BJ (cell line): ENCODE measurements at places on chromosomes 6 and 20.

GRCh38 chr6:139376017-139376330 lies 1.5 kb upstream of the CITED2 start:
- DNase-seq = no peak

DNA sequence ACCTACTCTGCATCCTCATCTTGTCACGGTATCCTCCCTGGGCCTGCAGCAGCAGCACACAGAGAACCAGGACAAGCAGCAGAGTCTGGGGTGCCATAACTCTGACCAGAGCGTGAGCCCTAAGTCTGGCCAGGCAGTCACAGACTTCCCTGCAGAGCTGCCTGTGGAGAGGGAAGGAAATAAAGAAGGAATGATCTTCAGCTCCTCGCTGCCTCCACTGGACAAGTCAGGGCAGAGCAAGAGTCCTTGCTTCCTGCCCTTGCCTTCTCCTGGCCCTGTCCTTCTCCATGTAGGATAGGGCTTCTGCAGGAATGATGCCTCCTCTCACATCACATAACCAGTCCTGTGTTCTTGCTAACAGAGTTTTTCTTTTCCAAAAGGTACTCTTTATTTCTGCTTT lies 15.9 kb upstream of the WFDC11 start:
- DNase-seq = no peak

DNA sequence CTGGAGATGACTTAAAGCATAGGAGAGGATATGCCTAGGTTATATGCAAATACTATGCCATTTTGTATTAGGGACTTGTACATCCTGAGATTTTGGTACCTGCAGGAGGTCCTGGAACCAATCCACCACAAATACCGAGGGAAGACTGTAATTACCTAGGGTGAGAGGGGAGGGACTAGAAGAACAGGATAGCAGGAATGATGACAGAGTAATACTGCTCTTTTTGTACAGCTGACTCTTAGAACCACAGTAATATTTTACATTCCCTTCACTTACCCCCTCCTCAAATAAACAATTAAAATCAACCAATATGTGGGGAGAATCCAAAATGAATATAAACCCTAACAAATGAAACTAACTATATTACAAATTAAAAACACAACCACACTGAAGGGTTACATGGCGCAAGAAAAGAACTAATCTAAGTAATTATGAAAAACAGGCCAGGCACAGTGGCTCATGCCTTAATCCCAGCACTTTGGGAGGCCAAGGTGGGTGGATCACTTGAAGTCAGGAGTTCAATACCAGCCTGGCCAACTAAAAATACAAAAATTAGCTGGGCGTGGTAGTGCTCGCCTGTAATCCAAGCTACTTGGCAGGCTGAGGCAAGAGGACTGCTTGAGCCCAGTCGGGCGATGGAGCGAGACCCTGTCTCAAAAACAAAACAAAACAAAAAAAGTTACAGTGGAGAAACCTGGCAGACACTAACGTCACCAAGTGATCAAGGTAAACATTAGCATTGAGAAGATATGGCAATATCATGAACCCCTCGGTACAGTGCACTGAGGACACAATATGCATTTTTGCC lies 37.1 kb downstream of the MAP1LC3A start:
- DNase-seq = no peak

DNA sequence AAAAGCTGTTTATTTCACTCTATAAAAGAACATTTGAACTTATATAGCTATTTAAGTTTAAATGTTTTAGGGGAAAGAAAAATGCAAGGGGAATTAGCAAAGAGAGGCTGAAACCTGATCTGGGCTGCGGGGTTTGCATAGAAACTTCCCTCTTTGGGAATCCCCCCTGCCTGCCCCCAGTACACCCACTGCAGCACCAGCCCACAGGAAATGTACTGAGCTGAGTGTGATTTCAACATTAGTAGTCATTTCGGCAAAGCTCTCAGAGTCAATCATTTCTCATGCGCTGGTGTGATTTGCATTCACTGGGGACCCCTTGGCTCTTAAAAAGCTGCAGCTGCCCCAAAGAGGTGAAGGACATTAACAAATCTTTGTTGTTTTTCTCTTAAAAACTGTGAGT lies 859.4 kb downstream of the MAFB start:
- DNase-seq = no peak

- no peak for DNase-seq
Observed at GRCh38 chr6:37306624-37307222, 47.1 kb upstream of the RNF8 start.

GRCh38 chr6:30883685-30884520 lies at the start of gene DDR1:
DDR1 (plus strand) TSS chr6:30884519; CDS start chr6:30888730, 4,211 bp downstream.
- DNase-seq = no peak

- no peak for DNase-seq
Observed at GRCh38 chr6:684831-685636, 7.9 kb downstream of the EXOC2 start.

- no peak for DNase-seq
Observed at GRCh38 chr6:54768494-54768893, 78.1 kb upstream of the FAM83B start.

DNA sequence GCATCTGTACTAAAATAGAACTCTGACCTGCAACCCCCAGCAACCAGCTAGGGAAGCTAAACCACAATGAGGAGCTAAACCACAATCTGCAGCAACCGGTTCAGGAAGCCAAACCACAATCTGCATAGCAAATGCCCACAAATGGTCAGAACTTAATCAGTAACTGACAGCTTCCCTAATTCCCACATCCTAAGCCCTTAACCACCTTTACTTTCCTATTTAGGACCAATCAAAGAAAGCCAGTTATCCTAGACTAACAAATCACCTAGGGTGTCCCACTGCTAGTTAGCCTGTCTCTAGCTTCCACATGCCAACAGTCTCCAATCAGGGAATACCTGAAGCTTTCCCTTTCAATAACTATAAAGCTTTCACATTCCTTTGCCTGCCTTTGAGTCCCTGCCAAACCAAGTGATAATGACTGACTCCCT lies 424.6 kb upstream of the PTCHD4 start:
- DNase-seq = no peak

GRCh38 chr6:29792123-29793035 lies 35.2 kb upstream of the HLA-G start:
- DNase-seq = no peak

- DNase-seq = no peak
Observed at GRCh38 chr6:22302838-22303237, 6.0 kb upstream of the PRL start.

- DNase-seq = no peak
Observed at GRCh38 chr6:44775121-44775520, 387.6 kb downstream of the CDC5L start.

DNA sequence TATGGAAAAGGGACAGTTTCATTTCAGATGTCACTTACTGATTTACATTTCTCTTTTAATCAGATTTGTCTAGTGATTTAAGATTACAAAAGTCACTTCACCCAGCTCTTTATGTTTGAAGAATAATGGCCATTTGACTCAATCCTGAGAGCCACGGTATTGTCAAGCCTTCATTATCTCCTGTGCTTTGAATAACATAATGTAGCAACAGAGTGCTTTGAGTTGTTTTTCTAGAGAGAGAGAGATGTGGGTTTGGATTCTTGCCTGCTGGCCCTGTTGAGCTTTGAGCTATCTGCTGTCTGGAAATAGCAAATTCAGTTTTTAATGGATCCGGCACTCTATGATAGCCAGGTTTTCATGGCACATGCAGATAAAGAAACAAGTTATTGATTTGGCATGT lies 478.4 kb upstream of the SOX4 start:
- DNase-seq = no peak

GRCh38 chr6:86686496-86686895 lies 250.8 kb upstream of the HTR1E start:
- no peak for DNase-seq

DNA sequence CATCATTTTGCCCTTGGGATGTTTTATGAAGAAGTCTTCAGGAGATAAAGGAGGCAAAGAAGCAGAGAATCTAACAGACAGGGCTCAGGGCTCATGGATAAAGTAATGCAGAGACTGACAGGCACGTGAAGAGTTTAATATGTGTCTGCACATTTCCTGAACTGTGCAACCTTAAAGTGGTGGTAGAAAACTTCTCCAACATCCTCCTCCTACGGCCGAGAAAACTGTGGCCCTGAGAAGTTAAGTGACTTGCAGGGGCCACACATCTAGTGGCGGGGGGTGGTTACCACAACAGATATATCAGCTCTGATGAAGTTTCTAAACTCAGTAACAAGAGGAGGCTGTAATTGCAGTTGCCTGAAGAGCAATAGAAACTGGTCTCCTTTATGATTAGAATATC lies 61.0 kb downstream of the SOBP start:
- no peak for DNase-seq

GRCh38 chr20:25017257-25017803 lies 24.8 kb upstream of the APMAP start:
- no peak for DNase-seq

DNA sequence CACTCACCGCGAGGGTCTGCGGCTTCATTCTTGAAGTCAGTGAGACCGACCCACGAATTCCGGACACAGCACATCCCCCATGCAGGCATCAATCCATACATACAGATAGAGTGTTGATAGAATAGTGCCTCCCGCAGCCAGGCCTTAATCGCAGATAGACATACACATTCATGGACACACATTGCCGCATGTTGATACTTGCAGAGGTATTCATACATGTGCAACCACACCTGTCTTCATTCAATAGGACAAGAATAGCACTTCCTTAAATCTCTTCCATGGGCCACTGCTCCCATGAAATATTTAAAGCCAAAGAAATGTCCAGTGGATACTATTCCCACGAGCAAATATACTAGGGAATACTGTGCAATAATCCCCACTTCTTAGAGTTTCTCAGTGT lies 170.5 kb downstream of the FRK start:
- DNase-seq = no peak

DNA sequence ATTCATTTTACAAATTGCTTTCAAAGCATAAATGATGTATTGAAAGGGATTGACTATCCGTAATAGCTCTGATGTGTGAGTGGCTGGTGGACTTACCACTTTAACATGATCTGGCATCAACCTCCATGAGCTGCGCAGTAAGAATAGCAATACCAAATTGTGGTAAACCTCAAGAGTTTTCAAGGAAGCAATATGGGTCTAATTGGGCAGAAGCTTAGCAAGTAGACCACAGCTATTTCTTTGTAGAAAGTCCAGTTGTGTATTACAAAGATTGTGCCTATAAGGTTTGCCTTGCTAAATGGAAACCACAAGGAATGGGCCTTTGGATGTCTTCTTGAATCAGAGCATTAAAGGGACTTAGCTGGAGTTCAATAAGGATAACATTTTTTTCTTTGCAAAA lies 736.6 kb downstream of the KIF16B start:
- no peak for DNase-seq

- DNase-seq = no peak
Observed at GRCh38 chr6:114419175-114419574, 76.4 kb upstream of the HS3ST5 start.

GRCh38 chr20:39993742-39994141 lies 695.3 kb downstream of the MAFB start:
- DNase-seq = no peak

DNA sequence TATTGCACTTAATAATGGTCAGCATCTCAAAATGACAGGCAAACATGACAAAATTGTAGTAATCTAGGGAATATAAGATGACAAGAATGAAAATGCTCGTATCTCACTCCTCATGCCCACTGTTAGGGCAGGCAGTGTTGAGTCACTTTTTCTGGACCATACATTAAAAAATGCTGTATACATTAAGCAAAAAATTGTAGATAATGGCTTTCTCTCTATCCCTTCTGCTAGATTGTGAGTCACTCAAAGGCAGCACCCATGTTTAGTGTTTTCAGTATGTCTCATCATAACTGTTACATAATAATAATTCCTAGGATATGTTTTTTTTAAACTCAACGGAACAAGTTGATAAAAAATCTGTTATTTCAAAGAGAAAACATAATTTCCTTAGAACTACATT lies 199.3 kb downstream of the TENT5A start:
- no peak for DNase-seq

- DNase-seq = peak; percentile 97
Observed at GRCh38 chr6:37242429-37243052, 15.0 kb upstream of the TBC1D22B start.

DNA sequence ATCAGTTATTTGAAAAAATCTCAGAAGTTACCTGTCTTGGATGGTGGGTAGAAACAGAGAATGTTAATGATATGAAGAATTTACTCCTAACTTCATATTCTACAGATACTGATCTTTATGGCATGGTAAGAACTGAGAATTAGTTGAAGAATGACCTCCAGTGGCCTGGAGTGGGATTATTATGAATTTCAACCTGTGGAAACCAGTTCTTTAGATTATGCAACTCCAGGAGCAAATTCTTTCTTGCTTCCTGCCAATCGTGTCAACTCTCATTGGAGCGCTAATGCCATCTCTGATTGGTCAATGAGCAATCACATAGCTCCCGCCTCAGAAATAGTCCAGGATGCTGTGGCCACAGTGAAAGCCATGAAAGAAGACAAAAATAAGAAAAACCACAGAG lies 40.6 kb downstream of the LYRM2 start:
- DNase-seq = no peak

DNA sequence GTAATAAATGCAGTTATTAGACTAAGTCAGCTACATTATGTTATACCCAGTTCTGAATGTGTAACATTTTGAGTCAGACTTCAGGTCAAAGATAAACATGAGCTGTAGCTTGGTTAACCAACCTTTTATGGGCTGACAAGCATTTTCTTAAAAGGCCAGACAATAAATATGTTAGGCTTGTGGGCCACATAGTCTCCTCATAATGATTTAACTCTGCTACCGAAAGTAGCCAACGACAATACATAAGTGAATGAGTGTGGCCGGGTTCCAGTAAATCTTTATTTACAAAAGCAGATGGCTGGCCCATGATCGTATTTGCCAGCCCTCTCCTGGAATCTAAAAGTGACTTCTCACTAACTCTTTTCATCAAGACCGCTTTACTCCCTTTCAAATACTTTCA lies 49.9 kb downstream of the ATG5 start:
- peak; percentile 62 for DNase-seq

DNA sequence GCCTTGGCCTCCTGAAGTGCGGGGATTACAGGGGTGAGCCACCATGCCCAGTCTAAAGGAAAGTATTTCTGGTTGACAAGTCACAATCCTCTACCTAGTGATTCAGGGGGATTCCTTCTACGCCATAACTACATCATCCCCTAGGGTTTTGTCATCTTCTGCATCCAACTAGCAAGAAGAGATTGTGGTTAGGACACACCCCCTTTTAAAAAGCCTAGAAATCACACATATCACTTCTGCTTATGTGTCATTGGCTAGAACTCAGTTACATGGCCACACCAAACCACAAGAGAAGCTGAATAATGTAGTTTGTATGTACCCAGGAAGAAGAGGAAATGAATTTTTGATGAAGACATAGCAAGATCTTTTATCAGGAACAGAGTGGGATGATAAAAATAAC lies 14.7 kb upstream of the CHD6 start:
- DNase-seq = peak; percentile 33

- no peak for DNase-seq
Observed at GRCh38 chr20:46773680-46774079, 64.2 kb downstream of the SLC2A10 start.

- DNase-seq = no peak
Observed at GRCh38 chr6:167762259-167762962, 64.3 kb upstream of the AFDN start.

GRCh38 chr6:54920628-54921027 lies 74.1 kb downstream of the FAM83B start:
- no peak for DNase-seq

- DNase-seq = no peak
Observed at GRCh38 chr6:7140631-7141378, 33.0 kb downstream of the RREB1 start.
